A549 treated with RU486 at 1 μM for 4 hours (cell line): ENCODE measurements at places on chromosomes 2 and 18. TPM values are rescaled to one million over a fixed set of nuclear protein-coding genes. Genes with fewer than 3 reads are reported as not detected.

The ID2 gene
- total RNA-seq = 63.2 to 116 TPM (median 89.3 TPM) in 5 replicates

The PTPN4 gene
- total RNA-seq = 17.4 to 22.7 TPM (median 20.6 TPM) in 5 replicates

The SCN1A gene
- not detected in 5 replicates for total RNA-seq

The PLCL1 gene
- total RNA-seq = not detected in 5 replicates

The CDCA7 gene
- 38.0 to 48.5 TPM (median 47.3 TPM) in 5 replicates for total RNA-seq
